ENCODE measurements at places on chromosomes 7 and 10. TPM values are rescaled to one million over a fixed set of nuclear protein-coding genes. Genes with fewer than 3 reads are reported as not detected.
A peak's percentile ranks its signal among the peaks of the same experiment; 100 is the strongest.

- H3K4me1 ChIP-seq: peaks cover 9% of the 10 kb centered on the region
- no peaks in the 10 kb centered on the region for H3K27me3 ChIP-seq
- H3K27ac ChIP-seq: no peak overlapping the region
- no peak for DNase-seq
- peaks cover 1% of the 10 kb centered on the region for H3K36me3 ChIP-seq
Observed at GRCh38 chr7:29965030-29965429, 24.6 kb downstream of the SCRN1 start.

GRCh38 chr7:106057962-106058927 lies 53.9 kb downstream of the SYPL1 start:
- no peaks in the 10 kb centered on the region for H3K27me3 ChIP-seq
- H3K4me3 ChIP-seq: no peak overlapping the region
- H3K36me3 ChIP-seq: no peaks in the 10 kb centered on the region
- peaks cover 39% of the 10 kb centered on the region for H3K4me1 ChIP-seq
- no peak overlapping the region for H3K27ac ChIP-seq

Gene CPVL
- total RNA-seq: not detected

Gene CCL24
- total RNA-seq: not detected

DNA sequence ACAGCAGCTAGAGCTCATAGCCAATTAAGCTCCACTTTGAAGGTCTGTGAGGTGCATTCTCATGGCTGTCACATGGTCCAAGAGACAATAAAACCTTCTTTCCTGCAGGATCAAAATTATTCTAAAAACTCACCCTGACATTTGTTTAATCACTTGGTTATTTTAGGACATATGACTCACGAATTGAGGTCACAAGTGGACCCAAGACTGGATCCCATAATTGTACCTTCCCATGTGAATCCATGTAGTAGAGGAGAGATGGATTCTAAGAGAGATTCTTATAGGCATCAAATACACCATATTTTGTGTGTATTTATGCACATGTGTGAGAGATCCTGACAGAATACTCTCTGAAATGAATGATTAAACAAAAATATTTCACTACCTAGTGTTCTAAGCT lies 18.1 kb downstream of the POLR1F start:
- H3K27ac ChIP-seq: no peak overlapping the region
- no peaks in the 10 kb centered on the region for H3K36me3 ChIP-seq
- no peaks in the 10 kb centered on the region for H3K4me1 ChIP-seq
- H3K27me3 ChIP-seq: no peaks in the 10 kb centered on the region
- H3K4me3 ChIP-seq: no peak overlapping the region

Gene PTF1A
- not detected for total RNA-seq

Gene GCK
- 2.6 TPM for total RNA-seq

DNA sequence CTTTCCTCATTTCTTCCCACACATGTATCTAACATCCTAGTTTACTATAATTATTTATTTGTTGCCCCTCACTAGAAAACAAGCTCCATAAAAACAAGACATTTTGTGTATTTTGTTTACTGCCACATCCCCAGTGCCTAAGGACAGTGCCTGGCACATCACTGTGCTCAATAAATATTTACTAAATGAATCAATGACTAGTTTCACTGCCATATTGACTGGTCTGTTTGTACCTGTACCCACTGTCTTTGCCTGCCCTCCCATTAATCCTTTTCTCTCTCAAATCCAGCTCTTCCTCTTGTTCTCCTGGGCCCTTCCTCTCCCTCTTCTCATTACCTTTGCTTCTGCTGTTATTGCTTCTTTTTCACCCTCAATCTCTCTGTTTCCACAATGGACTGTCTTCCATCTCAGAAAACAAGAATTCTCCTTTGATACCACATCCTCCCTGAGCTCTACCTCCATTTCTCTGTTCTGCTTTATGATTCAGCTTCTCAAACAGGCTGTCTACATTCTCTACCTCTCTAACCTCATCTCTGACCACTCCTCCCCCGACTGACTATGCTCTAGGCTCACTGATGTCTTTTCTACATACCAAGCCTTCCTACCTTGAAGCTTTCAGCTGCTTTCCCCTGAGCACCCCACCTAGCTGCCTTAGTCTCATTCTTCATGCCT lies 8.3 kb upstream of the FAM133B start:
- H3K4me3 ChIP-seq: no peak overlapping the region

Gene EN2
- not detected for total RNA-seq

Gene ZFAND4
- total RNA-seq: 11.5 TPM

DNA sequence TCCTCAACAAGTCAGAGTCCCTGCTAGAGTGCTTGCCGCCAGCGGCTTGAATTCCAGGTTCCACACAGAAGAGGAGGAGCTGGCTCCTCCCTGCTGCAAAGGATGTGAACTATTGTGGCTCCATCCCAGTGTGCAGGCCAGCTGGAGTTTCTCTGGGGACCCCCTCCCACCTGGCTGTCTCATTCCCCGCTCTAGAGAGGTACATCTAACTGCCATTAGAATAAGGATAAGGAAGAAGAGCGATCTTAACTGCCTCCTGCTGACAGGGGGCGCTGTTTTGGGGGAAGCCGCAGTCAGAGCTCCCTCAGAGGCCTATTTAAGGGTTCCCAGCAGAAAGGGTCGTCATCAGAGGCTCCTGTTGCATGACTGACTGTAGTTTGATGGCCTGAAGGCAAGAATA lies 40.8 kb upstream of the HECW1 start:
- DNase-seq: peak; percentile 45
- peaks cover 24% of the 10 kb centered on the region for H3K27me3 ChIP-seq
- H3K4me1 ChIP-seq: peaks cover 5% of the 10 kb centered on the region
- H3K36me3 ChIP-seq: no peaks in the 10 kb centered on the region

Gene MMP21
- not detected for total RNA-seq

GRCh38 chr7:21585070-21585724 lies 42.4 kb downstream of the DNAH11 start:
- H3K4me1 ChIP-seq: peaks cover 9% of the 10 kb centered on the region
- no peaks in the 10 kb centered on the region for H3K27me3 ChIP-seq
- no peaks in the 10 kb centered on the region for H3K36me3 ChIP-seq
- no peak overlapping the region for H3K27ac ChIP-seq
- DNase-seq: no peak
